SJCRH30 (cell line): ENCODE measurements at places on chromosomes 3 and 15. TPM values are rescaled to one million over a fixed set of nuclear protein-coding genes. Genes with fewer than 3 reads are reported as not detected.

- H3K27ac ChIP-seq, result peak overlapping the region; percentile 42
- H3K27me3 ChIP-seq, result no peaks in the 10 kb centered on the region
- peak overlapping the region; percentile 65 for H3K4me3 ChIP-seq
- peak; percentile 71 for DNase-seq
Observed at GRCh38 chr3:23810343-23811184, 4.8 kb downstream of the UBE2E1 start.

The MUC13 gene
- not detected in 2 replicates for total RNA-seq

GRCh38 chr15:69536726-69537512 is 84.3 kb downstream of the RPLP1 start:
- no peak for DNase-seq
- H3K4me3 ChIP-seq, result no peak overlapping the region
- peak overlapping the region; percentile 89 for H3K27ac ChIP-seq
- peaks cover 77% of the 10 kb centered on the region for H3K4me1 ChIP-seq

GRCh38 chr15:69660658-69661405 is 208.2 kb downstream of the RPLP1 start:
- H3K27me3 ChIP-seq, result peaks cover 5% of the 10 kb centered on the region; the same call in 1 of the 2 replicates
- no peak overlapping the region for H3K27ac ChIP-seq
- no peaks in the 10 kb centered on the region for H3K36me3 ChIP-seq
- H3K4me3 ChIP-seq, result no peak overlapping the region
- H3K4me1 ChIP-seq, result peaks cover 15% of the 10 kb centered on the region

DNA sequence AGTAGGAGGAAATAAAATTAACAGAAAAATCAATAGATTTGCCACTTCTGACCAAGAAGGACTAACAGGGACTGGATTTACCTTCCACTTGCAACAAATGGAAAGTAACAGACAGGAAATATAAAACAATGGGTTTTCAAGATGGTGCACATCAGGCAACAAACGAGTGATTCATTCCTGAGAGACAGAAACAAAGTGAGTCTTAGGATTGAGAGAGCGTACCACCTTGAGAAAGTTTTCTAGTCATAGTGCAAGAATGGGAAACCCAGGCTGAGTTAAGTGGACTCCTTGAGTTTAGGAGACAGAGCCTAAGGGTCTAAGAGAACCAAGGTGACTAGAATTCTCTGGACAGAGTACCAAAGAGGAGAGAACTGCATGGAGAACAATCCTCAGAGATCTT is 101.7 kb downstream of the PPP2R3A start:
- H3K27ac ChIP-seq, result no peak overlapping the region
- no peak overlapping the region for H3K4me3 ChIP-seq
- peaks cover 22% of the 10 kb centered on the region for H3K4me1 ChIP-seq
- no peaks in the 10 kb centered on the region for H3K36me3 ChIP-seq
- H3K27me3 ChIP-seq, result no peaks in the 10 kb centered on the region

- H3K27me3 ChIP-seq, result no peaks in the 10 kb centered on the region
- H3K4me3 ChIP-seq, result no peak overlapping the region
- H3K36me3 ChIP-seq, result no peaks in the 10 kb centered on the region
- no peak overlapping the region for H3K27ac ChIP-seq
- no peak for DNase-seq
Observed at GRCh38 chr3:170410428-170411029, 8.1 kb upstream of the CLDN11 start.

GRCh38 chr3:59001675-59002074 is 48.1 kb downstream of the CFAP20DC start:
- DNase-seq, result no peak
- H3K27ac ChIP-seq, result no peak overlapping the region
- no peak overlapping the region for H3K4me3 ChIP-seq
- H3K27me3 ChIP-seq, result no peaks in the 10 kb centered on the region
- H3K4me1 ChIP-seq, result no peaks in the 10 kb centered on the region
- no peaks in the 10 kb centered on the region for H3K36me3 ChIP-seq

- no peak overlapping the region for H3K27ac ChIP-seq
- no peaks in the 10 kb centered on the region for H3K27me3 ChIP-seq
- no peaks in the 10 kb centered on the region for H3K36me3 ChIP-seq
- DNase-seq, result no peak
- H3K4me1 ChIP-seq, result no peaks in the 10 kb centered on the region
Observed at GRCh38 chr3:115857518-115858136, 234.3 kb downstream of the GAP43 start.

DNA sequence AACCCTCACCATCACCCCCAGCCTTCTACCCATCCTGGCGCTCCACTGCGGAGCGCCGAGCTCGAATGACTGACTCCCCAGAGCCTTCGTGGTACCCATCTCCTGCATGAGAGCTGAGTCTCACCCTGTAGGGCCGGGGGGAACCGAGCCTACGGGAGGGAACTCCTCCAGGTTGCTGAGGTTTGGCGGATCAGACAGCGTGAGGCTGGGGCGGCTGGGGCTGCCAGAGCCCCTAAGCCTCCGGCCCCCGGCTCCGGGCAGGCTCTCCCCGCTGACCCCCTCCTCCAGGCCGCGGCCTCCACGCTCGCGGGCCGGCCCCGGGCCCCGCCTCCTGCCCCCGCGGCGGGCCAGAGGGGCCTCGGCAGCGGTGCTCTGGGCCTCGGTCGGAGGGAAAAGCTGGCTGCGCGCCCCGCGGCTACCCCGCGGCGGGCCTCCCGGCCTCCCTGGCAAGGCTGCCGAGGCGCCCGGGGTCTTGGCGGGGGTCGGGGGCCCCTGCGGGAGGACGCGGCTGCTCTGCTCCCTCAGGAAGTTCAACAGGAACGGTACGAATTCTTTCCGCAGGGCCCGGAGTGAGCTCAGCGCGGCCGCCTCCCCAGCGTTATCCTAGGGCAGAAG is 643 bp downstream of the CDAN1 start:
- H3K4me1 ChIP-seq, result peaks cover 4% of the 10 kb centered on the region; the same call in 1 of the 2 replicates
- H3K27me3 ChIP-seq, result no peaks in the 10 kb centered on the region
- H3K4me3 ChIP-seq, result peak overlapping the region; percentile 86
- H3K36me3 ChIP-seq, result peaks cover 21% of the 10 kb centered on the region
- H3K27ac ChIP-seq, result peak overlapping the region; percentile 19; the same call in 1 of the 2 replicates

DNA sequence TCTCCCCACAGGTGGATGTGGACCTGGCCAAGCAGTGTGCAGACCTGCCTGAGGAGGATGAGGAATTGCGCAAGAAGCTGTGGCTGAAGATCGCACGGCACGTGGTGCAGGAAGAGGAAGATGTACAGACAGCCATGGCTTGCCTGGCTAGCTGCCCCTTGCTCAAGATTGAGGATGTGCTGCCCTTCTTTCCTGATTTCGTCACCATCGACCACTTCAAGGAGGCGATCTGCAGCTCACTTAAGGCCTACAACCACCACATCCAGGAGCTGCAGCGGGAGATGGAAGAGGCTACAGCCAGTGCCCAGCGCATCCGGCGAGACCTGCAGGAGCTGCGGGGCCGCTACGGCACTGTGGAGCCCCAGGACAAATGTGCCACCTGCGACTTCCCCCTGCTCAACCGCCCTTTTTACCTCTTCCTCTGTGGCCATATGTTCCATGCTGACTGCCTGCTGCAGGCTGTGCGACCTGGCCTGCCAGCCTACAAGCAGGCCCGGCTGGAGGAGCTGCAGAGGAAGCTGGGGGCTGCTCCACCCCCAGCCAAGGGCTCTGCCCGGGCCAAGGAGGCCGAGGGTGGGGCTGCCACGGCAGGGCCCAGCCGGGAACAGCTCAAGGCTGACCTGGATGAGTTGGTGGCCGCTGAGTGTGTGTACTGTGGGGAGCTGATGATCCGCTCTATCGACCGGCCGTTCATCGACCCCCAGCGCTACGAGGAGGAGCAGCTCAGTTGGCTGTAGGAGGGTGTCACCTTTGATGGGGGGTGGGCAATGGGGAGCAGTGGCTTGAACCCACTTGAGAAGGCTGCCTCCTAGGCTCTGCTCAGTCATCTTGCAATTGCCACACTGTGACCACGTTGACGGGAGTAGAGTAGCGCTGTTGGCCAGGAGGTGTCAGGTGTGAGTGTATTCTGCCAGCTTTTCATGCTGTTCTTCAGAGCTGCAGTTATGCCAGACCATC is 8.6 kb downstream of the VPS18 start:
- DNase-seq, result no peak
- H3K36me3 ChIP-seq, result peaks cover 10% of the 10 kb centered on the region
- no peaks in the 10 kb centered on the region for H3K27me3 ChIP-seq
- no peak overlapping the region for H3K27ac ChIP-seq
- peaks cover 9% of the 10 kb centered on the region for H3K4me1 ChIP-seq

The AHSG gene
- total RNA-seq, result not detected in 2 replicates

The MESP2 gene
- not detected in 2 replicates for total RNA-seq

The SMAD6 gene
- 6.7 and 7.6 TPM in 2 replicates for total RNA-seq

DNA sequence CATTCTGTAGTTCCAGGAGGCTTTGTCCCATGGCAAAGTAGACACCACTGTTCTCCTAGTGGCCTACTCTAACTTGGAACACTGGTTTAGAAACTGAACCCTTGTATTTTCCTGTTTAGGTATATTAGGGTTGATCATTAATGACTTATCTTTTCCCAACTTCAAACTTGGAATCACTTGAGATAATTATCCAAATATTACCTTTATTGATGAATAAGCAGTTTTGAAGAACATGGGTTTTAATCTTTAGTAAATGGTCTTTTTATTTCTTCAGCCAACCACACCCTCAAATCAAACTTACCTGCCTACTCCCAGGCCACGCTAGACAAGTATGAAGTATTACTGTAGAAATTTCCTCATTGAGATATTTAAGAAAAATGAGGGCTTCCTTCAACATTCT is 6.5 kb upstream of the P3H2 start:
- H3K27me3 ChIP-seq, result no peaks in the 10 kb centered on the region
- H3K36me3 ChIP-seq, result no peaks in the 10 kb centered on the region
- no peak for DNase-seq
- H3K4me3 ChIP-seq, result no peak overlapping the region

The PLIN1 gene
- not detected in 2 replicates for total RNA-seq

GRCh38 chr3:101530686-101531047 is 17.7 kb upstream of the SENP7 start:
- H3K36me3 ChIP-seq, result no peaks in the 10 kb centered on the region
- no peaks in the 10 kb centered on the region; the same call in 1 of the 2 replicates for H3K27me3 ChIP-seq
- H3K4me1 ChIP-seq, result no peaks in the 10 kb centered on the region
- no peak for DNase-seq
- no peak overlapping the region for H3K4me3 ChIP-seq

- no peak overlapping the region for H3K4me3 ChIP-seq
- H3K27ac ChIP-seq, result no peak overlapping the region
- no peaks in the 10 kb centered on the region for H3K36me3 ChIP-seq
Observed at GRCh38 chr15:89356634-89357298, 22.1 kb upstream of the POLG start.

The CYP1A1 gene
- not detected in 2 replicates for total RNA-seq

The SKOR1 gene
- 3.1 and 4.5 TPM in 2 replicates for total RNA-seq

GRCh38 chr3:120130656-120131055 is 36.4 kb upstream of the GSK3B start:
- no peaks in the 10 kb centered on the region for H3K36me3 ChIP-seq
- H3K4me3 ChIP-seq, result no peak overlapping the region
- H3K4me1 ChIP-seq, result 0 out of 2 replicates have a peak, but pooled peaks cover 5% of the 10 kb centered on the region
- DNase-seq, result no peak

The FBXO45 gene
- total RNA-seq, result 29.3 and 32.3 TPM in 2 replicates

The ECE2 gene
- 0.08 TPM in 1 of 2 replicates, not detected in the other for total RNA-seq

DNA sequence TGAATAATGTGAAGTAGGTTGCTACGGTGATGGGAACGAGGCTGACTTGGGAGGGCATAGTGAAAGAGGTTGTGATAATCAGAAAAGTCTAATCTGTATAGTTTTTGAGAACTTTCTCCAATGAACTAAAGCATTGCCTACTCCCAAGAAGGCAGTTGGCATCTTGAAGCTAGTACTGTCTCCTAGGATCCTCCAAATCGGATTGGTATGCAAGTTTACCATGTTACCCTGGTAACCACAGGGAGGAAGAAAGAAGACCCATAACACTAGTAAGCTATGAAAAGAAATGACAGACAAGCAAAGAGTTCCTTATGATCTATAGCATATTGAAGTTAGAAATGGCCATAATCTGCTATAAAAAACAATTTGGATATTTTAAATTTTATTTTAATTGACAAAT is 127.2 kb upstream of the SYNPR start:
- H3K27ac ChIP-seq, result no peak overlapping the region
- no peaks in the 10 kb centered on the region for H3K4me1 ChIP-seq
- DNase-seq, result no peak
- H3K4me3 ChIP-seq, result no peak overlapping the region
- no peaks in the 10 kb centered on the region for H3K27me3 ChIP-seq

- peaks cover 48% of the 10 kb centered on the region for H3K4me1 ChIP-seq
- H3K27me3 ChIP-seq, result no peaks in the 10 kb centered on the region
- H3K27ac ChIP-seq, result no peak overlapping the region
- no peaks in the 10 kb centered on the region for H3K36me3 ChIP-seq
- peak; percentile 39 for DNase-seq
Observed at GRCh38 chr15:77094397-77095030, 23.6 kb upstream of the TSPAN3 start.

DNA sequence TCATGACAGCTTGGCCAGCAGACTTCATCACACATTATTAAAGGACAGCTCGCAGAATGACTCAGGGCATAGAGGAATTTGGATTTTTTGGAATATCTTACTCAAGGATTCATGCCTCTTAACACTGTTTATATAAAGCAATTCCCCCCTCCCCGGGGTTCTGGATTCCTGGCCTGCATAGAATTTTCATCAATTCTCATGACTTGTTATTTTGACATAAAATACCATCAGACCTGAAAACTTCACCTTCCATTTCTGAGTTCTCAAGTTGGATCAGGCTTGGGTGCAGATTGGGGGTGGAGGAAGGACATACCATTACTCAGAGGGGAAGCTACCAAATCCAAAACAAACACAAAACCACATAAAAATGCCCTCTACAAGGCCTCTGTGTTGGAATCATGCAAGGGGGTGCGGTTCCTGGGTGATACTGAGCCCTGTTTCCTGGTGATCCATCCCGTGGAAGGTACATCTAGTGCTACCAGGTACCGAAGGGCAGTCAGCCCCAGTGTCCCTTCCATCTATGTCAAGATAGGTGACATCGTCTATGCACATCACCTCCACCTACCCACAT is 95.3 kb downstream of the DAPK2 start:
- H3K4me1 ChIP-seq, result peaks cover 8% of the 10 kb centered on the region; the same call in 1 of the 2 replicates
- H3K27me3 ChIP-seq, result no peaks in the 10 kb centered on the region
- H3K27ac ChIP-seq, result no peak overlapping the region
- no peak overlapping the region for H3K4me3 ChIP-seq

DNA sequence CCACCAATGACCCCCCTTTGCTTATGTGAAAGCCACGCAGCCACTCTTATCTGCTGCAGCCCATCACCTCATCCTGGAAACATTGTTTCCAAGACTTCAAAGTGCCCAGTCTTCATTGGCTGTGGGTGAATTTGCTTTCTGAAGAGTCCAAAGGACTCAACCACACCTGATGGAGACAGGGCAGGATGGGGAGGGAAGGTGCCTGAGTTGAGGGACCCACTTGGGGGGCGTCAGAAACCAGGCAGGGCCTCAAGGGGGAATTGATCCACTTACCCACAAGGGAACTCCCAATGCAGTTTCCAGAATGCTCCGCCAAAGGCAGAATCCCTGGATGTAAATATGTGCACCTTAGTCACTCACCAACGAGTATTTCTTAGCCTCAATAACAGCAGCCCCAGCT is 147.9 kb upstream of the ATP2B2 start:
- no peaks in the 10 kb centered on the region for H3K36me3 ChIP-seq
- H3K4me1 ChIP-seq, result no peaks in the 10 kb centered on the region
- no peak overlapping the region for H3K27ac ChIP-seq
- H3K4me3 ChIP-seq, result no peak overlapping the region
- no peak for DNase-seq
- H3K27me3 ChIP-seq, result no peaks in the 10 kb centered on the region

GRCh38 chr3:15342945-15343344 is 10.6 kb upstream of the SH3BP5 start:
- DNase-seq, result no peak
